ENCODE measurements at places on chromosomes 1 and 21.

DNA sequence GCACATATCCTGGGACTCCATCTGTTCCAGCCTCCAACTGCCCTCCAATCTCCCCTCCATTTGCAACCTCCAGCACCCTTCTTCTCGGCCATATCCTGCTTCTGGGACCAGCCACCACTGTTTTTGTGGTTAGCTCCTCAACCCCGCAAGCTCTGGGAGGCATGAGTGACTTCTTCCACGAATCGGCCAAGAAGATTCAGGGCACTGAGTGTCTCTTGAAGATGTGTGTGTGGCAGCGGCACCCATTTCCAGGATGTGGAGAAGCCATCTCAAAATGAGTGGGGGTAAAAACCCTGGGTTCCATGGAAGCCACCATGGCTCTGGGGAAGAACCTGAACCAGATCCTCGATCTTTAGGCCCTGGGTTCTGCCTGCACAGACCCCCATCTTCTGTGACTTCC lies 194.6 kb downstream of the SLC45A1 start:
- no peak for DNase-seq

- DNase-seq = peak; percentile 56
Measured at GRCh38 chr1:241627453-241628259, 12.5 kb downstream of the CHML start.

DNA sequence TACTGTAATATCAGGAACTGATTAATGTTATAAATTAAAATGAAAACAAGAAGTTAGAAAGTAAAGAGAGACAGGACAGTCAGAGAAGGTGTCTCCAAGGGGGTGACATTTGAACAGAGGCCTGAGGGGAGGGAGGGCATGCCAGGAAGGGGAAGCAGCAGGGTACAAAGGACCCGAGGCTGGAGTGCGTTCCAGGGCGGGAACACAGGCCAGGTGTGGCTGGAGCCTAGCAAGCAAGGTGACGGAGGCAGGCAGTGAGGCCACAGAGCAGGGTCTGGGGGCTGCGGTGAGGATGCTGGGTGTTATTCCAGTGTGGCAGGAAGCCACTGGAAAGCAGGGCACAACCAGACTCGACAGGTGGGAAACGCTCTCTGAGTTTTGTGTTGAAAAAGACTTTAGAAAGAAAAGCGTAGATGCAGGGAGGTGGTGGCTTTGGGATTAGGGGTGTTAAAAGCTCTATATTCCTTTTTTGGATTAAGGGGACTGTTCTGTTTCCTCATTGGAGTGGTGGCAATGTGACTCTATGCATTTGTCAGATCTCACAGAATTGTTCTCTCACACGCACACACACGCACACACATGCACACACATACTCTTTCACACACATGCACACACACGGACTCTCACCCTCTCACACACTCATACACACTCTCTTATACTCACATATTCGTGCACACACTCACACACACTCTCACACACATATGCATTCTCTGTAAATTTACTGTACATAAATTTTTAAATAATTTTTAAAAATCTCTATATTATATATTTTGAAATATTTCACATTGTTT lies 124.5 kb downstream of the GLIS1 start:
- DNase-seq = no peak

- no peak for DNase-seq
Measured at GRCh38 chr1:154408174-154408777, 3.1 kb downstream of the IL6R start.

- peak; percentile 23 for DNase-seq
Measured at GRCh38 chr1:1943834-1944570, 24.9 kb upstream of the TMEM52 start.

DNA sequence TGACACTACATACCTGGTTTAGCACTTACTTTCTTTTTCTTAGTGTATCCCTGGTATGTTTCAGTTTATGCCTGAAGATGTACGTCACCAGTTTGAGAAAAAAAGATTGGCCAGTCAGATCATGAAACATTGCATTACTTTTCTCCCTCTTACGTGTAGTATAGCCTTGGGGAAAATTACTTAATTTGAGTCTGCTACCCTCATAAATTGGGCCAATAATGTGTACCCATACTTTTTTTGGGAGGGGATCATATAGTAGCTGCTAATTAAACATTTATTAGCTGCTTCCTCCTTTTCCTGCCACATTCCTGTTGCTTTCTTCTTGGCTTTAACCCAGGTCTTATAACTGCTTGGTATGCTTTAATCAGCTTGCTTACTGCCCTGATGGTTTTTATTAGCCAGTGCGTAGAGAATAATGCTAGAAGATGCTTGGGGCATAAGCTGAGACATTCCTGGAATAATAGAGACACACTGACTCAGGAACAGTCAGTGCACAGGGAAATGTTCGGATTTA lies 32.1 kb downstream of the RABGAP1L start:
- DNase-seq = peak; percentile 93

DNA sequence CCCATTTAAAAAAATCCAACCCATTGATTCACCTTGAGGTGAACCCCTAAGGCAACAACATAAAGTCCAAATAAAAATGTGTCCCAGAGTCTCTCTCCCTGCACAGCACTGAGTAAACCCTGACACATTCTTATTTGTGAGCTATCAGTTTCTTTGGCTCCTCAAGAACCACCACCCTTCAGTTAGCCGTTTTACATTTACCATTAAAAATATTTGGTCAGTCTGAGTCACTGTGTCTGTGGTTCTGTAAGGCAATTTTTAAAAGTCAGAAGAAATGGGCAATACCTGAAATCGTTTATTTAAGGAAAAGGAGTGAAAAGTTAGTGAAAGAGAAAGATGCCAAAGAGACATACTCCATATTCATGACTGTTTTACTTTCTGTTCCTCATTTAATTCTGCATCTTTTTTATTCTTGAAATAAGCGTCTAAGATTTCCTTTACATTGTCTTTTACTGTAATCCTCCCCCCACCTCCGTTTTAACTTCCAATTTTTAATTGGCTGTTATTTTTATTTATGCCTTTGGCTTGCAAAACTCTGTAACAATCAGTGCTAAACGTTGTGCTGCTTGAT lies 91.7 kb upstream of the IVNS1ABP start:
- peak; percentile 13 for DNase-seq

DNA sequence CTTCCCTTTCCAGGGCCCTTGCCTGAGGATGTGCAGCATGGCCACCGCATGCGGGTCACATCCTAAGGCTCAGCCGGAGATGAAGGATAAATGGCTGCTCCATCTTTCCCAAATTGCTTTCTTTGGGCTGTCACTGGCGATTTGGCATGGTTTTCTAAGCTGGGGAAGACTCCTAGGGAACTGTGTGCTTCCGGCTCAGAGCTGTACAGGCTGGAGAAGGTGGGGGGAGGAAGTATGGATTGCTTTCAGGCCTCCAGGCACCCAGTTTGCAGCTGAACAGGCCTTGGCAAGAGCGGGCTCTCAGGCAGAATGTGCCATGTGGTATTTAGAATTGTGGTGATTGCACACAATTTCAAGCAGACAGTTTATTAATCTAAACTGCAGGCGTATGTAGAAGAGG lies 48.9 kb downstream of the TMEM53 start:
- DNase-seq = no peak

DNA sequence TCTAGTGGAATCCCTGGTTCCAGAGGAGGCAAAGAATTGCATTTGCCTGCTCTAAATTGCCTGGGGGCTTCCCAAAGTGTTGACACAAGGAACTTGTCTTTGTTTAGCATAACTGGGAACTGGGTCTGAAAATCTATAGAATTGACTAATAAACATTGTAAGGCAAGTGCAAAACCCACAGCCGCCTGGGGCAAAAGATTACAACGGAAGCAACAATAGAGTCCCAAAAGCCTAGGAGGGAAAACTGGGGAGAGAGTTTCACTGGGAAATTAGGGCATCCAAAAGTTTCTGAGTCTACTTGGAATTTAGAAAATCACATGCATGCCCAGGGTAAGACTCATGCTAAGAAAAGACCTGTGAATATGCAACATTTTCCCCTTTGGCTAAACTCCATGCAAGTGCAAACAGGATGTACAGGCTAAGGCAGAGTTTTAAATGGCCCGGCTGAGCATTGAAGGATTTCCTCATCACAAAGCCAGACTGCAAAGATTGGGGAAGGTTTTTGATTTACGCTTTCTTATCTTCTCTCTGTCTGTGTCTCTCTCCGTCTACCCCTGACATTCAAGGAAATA lies 725.3 kb upstream of the NCAM2 start:
- DNase-seq = no peak
